ENCODE measurements at places on chromosomes 3 and 15. TPM values are rescaled to one million over a fixed set of nuclear protein-coding genes. Genes with fewer than 3 reads are reported as not detected.
A peak's percentile ranks its signal among the peaks of the same experiment; 100 is the strongest.

SEMA5B gene
- total RNA-seq = 2.2 TPM

TRIM42 gene
- total RNA-seq = not detected

ZNF619 gene
- 10.0 TPM for total RNA-seq

GRCh38 chr15:35000511-35000910 is 12.4 kb upstream of the ZNF770 start:
- H3K27me3 ChIP-seq = no peaks in the 10 kb centered on the region
- DNase-seq = no peak
- H3K4me3 ChIP-seq = no peak overlapping the region
- H3K4me1 ChIP-seq = no peaks in the 10 kb centered on the region
- H3K27ac ChIP-seq = no peak overlapping the region

DNA sequence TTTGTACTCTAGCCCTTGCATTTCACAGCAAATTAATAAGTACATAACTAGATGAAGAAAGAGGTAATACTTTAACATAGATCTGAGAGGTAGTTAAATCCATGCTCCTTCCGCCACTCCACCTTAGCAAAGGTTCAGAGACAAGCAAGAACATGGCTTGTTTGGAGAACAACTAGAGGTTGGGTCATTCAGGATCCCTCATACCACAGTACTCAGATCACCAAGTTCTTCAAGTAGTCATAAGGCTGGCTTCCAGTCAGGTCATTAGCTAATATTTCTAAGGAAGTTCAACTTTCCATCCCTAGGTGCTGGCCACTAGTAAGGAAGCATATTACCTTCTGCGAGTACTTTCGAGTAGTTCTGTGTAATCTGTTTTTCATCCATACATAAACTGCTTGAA is 44.1 kb downstream of the CD200R1 start:
- H3K4me1 ChIP-seq = no peaks in the 10 kb centered on the region
- no peak overlapping the region for H3K27ac ChIP-seq
- peaks cover 17% of the 10 kb centered on the region for H3K27me3 ChIP-seq

DNA sequence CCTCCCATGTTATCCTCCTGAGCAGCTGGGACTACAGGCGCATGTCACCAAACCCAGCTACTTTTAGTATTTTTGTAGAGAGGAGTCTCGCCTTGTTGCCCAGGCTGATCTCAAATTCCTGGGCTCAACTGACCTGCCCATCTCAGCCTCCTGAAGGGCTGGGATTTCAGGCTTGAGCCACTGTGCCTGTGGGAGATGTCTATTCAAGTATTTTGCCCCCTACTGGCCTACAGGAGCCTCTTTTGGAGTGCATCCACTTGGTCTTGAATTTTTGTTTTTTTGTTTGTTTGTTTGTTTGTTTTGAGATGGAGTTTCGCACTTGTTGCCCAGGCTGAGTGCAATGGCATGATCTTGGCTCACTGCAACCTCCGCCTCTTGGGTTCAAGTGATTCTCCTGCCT is 3.2 kb upstream of the DHX30 start:
- no peak overlapping the region for H3K27ac ChIP-seq
- H3K36me3 ChIP-seq = no peaks in the 10 kb centered on the region
- peaks cover 3% of the 10 kb centered on the region for H3K4me1 ChIP-seq
- no peaks in the 10 kb centered on the region for H3K27me3 ChIP-seq
- no peak overlapping the region for H3K4me3 ChIP-seq

DNA sequence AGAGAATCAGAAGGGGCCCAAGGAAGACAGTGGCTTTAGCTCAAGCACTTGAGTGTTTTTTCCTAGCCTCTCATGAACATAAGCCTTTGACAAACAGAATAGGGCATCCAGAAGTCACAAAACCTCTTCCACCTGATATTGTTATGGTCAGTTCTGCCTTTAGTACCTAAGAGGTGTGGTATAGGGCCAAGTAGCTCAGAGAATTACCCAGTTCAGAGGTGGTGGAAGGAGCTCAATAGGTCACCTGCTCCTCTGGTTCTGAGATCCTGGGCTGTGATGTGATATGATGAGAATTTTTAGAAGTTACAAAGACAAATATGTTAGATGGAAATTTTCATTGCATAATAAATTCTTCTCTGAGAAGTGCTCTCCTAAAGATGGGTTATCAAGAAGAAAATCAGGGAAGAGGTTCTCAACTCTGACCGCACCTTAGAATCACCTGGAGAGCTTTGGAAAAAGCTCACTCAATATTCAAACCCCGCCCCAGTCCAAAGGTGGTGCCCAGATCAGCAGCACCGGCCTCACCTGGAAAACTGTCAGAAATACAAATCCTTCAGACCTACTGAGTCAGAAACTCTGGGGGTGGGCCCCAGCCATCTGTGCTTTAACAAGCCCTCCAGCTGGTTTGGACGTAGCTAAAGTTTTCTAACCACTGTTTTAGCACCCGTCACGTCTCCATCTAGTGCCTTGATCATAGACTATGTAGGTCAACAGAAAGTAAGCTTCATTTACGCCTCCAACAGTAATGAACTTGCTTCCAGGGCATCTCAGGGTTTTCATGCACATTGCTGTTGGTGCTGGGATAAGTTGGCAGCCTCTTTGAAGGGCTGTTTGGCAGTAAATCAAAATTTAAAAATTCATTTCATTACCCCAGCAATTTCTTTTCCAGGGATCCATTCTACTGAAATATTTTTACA is 101.3 kb downstream of the MYH15 start:
- no peaks in the 10 kb centered on the region for H3K27me3 ChIP-seq
- no peaks in the 10 kb centered on the region for H3K36me3 ChIP-seq
- H3K4me3 ChIP-seq = no peak overlapping the region
- H3K4me1 ChIP-seq = no peaks in the 10 kb centered on the region

- no peaks in the 10 kb centered on the region for H3K36me3 ChIP-seq
- peak overlapping the region; percentile 95 for H3K27ac ChIP-seq
- peak; percentile 56 for DNase-seq
- H3K27me3 ChIP-seq = no peaks in the 10 kb centered on the region
- peak overlapping the region; percentile 37 for H3K4me3 ChIP-seq
Measured at GRCh38 chr15:92809880-92810361, 90.2 kb upstream of the CHD2 start.

DNA sequence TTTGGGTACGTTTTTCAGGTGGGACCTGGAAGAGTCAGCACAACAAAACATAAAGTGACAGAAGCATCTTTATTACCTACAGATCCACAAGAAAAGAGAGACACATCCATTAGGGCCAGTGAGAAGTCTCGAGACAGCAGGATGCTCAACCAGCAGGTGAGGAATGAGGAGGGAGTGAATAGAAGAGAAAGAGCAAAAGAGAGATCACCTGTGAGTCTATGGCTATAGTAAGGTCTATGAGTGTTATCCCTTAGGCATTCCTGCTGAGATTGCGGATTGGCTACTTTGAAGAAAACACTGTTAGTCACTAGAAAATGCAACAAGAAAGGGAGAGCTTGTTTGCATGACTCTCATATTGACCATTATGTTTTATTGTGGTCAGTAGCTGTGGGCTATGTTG is 1556.2 kb upstream of the GBE1 start:
- DNase-seq = no peak
- no peaks in the 10 kb centered on the region for H3K4me1 ChIP-seq
- H3K36me3 ChIP-seq = no peaks in the 10 kb centered on the region
